ENCODE measurements at places on chromosomes 11 and 22.

GRCh38 chr22:23751441-23751996 is 607 bp upstream of the ZNF70 start:
- peaks cover 26% of the 10 kb centered on the region for H3K4me1 ChIP-seq
- no peaks in the 10 kb centered on the region for H3K36me3 ChIP-seq
- H3K27me3 ChIP-seq: no peaks in the 10 kb centered on the region
- no peak for DNase-seq
- peak overlapping the region; percentile 87 for H3K4me3 ChIP-seq

- H3K4me1 ChIP-seq: peaks cover 9% of the 10 kb centered on the region
- no peak overlapping the region for H3K4me3 ChIP-seq
- H3K27ac ChIP-seq: no peak overlapping the region
- DNase-seq: peak; percentile 20
- no peaks in the 10 kb centered on the region for H3K27me3 ChIP-seq
These were observed 187.9 kb downstream of the ETS1 start for GRCh38 chr11:128399251-128400121.

DNA sequence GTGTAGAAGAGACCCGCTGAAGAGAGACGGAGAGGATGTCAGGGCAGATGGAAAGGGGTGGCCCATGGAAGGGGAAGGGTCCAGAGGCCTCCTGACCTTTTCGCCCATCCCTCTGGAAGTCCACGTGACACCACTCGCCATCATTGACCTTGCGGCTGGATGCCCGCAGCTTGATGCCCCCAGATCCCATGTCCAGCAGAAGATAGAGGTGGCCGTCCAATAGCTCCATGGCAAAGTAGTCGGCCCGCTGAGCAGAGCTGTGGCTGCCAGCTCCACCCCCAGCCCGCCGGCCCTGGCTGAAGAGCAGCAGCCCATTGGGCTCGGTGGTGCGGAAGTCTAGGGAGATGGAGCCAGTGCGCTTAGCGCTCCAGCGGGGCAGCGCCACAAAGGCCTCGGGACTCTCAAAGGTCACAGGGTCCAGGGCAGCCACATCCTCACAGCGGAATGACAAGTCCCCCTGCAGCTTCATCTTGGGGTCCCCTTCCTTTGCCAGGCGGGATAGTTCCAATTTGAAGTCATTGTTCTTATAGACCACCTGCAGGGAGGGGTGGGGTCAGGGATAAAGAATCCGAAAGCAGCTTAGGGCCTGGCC is 55.7 kb downstream of the NRXN2 start:
- H3K27me3 ChIP-seq: no peaks in the 10 kb centered on the region
- no peak overlapping the region for H3K27ac ChIP-seq
- no peaks in the 10 kb centered on the region for H3K36me3 ChIP-seq
- no peak overlapping the region for H3K4me3 ChIP-seq

DNA sequence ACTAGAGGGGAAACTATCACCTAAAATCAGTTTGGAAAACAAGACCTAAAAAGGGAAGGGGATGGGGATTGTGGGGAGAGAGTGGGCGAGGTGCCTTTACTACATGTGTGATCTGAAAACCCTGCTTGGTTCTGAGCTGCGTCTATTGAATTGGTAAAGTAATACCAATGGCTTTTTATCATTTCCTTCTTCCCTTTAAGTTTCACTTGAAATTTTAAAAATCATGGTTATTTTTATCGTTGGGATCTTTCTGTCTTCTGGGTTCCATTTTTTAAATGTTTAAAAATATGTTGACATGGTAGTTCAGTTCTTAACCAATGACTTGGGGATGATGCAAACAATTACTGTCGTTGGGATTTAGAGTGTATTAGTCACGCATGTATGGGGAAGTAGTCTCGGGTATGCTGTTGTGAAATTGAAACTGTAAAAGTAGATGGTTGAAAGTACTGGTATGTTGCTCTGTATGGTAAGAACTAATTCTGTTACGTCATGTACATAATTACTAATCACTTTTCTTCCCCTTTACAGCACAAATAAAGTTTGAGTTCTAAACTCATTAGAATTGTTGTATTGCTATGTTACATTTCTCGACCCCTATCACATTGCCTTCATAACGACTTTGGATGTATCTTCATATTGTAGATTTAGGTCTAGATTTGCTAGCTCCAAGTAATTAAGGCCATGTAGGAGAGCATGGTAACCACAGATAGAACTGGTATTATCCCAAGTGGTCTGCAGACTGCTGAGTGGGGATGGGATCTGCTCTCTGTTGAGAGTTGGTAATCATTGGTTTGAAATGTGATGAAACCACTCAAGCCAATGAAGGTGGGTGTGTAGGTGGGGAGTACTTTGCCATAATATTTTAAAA is 3.6 kb downstream of the NEAT1 start:
- peak; percentile 98 for DNase-seq
- peak overlapping the region; percentile 86 for H3K4me3 ChIP-seq
- H3K27me3 ChIP-seq: no peaks in the 10 kb centered on the region
- peaks cover 46% of the 10 kb centered on the region for H3K4me1 ChIP-seq

- H3K36me3 ChIP-seq: no peaks in the 10 kb centered on the region
- H3K4me3 ChIP-seq: no peak overlapping the region
- peaks cover 17% of the 10 kb centered on the region for H3K4me1 ChIP-seq
- no peak overlapping the region for H3K27ac ChIP-seq
- no peak for DNase-seq
These were observed 10.8 kb upstream of the SNX32 start for GRCh38 chr11:65822776-65823528.

DNA sequence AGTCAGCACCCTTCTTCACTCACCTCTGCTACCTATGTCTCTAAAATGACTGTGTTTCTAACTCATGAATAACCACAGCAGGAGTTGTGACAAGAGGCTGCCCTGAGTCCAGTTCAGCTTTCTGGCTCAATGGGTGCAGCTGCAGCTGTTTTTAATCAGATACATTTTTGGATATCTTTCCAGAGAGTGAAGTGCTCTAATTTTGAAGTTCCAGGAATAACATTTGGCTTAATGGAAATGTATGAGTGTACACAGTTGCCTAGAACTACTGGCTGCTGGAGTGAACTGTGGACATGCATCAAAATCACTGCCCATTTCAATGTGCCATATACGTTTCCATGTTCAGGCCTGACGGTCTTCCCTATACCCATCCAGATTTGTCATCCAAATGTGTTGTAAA is 769.5 kb upstream of the ANO3 start:
- no peaks in the 10 kb centered on the region for H3K4me1 ChIP-seq
- H3K27me3 ChIP-seq: no peaks in the 10 kb centered on the region
- no peak overlapping the region for H3K4me3 ChIP-seq

- no peaks in the 10 kb centered on the region for H3K36me3 ChIP-seq
- no peaks in the 10 kb centered on the region for H3K27me3 ChIP-seq
- no peak for DNase-seq
- no peak overlapping the region for H3K4me3 ChIP-seq
- no peak overlapping the region for H3K27ac ChIP-seq
- H3K4me1 ChIP-seq: no peaks in the 10 kb centered on the region
These were observed 1140.9 kb downstream of the BRD1 start for GRCh38 chr22:48686694-48687302.

GRCh38 chr11:2800655-2801531 is 84.7 kb downstream of the CDKN1C start:
- H3K4me3 ChIP-seq: no peak overlapping the region
- H3K4me1 ChIP-seq: no peaks in the 10 kb centered on the region

GRCh38 chr11:125593114-125593820 is 615 bp downstream of the STT3A start:
- peaks cover 26% of the 10 kb centered on the region for H3K4me1 ChIP-seq
- no peaks in the 10 kb centered on the region for H3K27me3 ChIP-seq
- peak overlapping the region; percentile 75 for H3K4me3 ChIP-seq
- no peak for DNase-seq
- H3K36me3 ChIP-seq: peaks cover 27% of the 10 kb centered on the region

- H3K4me3 ChIP-seq: peak overlapping the region; percentile 92
- no peaks in the 10 kb centered on the region for H3K27me3 ChIP-seq
- peaks cover 21% of the 10 kb centered on the region for H3K4me1 ChIP-seq
These were observed 686 bp downstream of the KIF18A start for GRCh38 chr11:28107191-28107749.

DNA sequence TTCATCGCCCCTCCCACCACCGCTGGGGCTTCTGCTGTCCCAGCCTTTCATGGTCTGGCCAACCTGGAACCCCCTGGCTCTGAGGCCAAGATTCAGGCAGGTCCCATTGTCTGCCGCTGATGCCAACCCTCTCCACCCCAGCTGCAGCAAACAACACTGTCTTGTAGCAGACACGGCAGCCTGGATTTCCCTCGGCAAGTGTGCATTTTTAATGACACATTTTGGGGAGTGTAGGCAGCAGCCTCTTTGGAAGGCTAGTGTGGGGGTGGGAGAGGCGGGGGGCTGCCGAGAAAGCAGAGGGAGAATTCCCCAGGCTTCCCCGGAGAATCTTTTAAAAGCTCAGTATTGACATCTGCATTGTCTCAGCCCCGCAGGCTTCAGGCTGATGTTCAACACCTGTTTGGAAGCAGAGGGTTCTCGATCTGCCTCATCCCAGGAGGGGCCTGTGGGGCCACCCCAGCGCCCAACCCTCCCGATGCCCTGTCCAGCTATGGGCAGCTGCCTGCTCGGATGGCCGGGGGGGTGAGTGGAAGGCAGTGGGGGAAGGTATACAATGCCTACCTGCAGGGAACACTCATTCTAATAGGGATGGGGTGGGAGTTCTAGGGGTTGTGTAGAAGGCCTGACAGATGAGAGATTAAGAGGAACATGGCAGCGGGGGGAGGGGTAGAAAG is 41.5 kb downstream of the NECTIN1 start:
- no peaks in the 10 kb centered on the region for H3K36me3 ChIP-seq
- H3K4me1 ChIP-seq: peaks cover 46% of the 10 kb centered on the region
- H3K27ac ChIP-seq: no peak overlapping the region
- no peak for DNase-seq
- H3K4me3 ChIP-seq: no peak overlapping the region

DNA sequence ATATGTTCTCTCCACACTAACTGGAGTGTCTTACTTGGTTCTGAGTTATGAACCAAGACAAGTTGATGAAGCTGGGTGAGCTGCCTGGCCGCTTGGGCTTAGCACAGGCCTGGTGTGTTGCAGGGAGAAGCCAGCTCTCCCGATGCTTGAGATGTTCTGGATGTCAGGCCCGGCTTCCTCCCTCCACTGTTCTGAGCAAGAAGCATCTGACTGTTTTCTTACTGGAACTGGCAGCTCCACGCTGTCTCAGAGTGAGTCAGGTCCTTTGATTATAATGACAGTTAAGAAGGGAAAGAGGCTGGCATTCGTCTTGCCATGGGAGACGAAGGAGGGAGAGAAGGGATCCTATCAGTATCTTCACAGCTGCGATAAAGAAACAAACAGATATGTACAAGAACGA is 46.5 kb upstream of the CRTAM start:
- H3K27ac ChIP-seq: no peak overlapping the region
- peaks cover 97% of the 10 kb centered on the region for H3K36me3 ChIP-seq
- no peaks in the 10 kb centered on the region for H3K27me3 ChIP-seq
- no peaks in the 10 kb centered on the region for H3K4me1 ChIP-seq
- no peak overlapping the region for H3K4me3 ChIP-seq
- DNase-seq: no peak

DNA sequence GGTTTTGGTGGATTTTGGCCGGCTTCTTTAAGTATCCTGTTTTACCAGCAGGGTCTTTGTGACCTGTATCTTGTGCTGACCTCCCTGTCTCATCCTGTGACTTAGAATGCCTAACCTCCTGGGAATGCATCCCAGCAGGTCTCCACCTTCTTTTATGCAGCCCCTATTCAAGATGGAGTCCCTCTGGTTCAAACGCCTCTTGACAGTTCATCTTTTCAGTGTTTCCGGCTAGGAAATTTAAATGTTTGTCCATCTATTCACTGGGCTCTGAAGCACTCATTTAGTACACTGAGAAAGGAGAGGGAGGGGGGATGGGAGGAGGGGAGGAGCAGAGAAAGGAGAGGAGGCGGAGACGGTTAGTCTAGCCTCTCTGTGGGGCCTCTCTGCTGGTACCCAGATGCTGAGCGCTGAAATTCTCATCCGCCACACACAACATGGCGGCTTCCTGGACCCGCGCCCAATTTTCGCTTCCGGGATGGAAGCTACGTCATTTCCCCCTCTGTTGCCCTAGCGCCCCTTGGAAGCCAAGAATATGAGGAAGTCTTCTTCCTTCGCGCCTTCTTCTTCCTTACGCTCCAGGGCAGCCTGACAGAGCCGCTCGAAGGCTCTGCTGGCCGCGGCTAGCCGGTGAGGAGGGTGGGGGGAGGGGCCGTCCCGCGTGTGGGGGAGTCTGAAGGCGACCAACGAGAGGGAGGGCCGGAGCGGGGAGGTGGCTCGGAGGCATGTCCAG is 69.0 kb upstream of the SYT13 start:
- H3K27ac ChIP-seq: no peak overlapping the region
- peaks cover 9% of the 10 kb centered on the region for H3K4me1 ChIP-seq
- H3K27me3 ChIP-seq: peaks cover 22% of the 10 kb centered on the region
- DNase-seq: peak; percentile 80
- no peak overlapping the region for H3K4me3 ChIP-seq

DNA sequence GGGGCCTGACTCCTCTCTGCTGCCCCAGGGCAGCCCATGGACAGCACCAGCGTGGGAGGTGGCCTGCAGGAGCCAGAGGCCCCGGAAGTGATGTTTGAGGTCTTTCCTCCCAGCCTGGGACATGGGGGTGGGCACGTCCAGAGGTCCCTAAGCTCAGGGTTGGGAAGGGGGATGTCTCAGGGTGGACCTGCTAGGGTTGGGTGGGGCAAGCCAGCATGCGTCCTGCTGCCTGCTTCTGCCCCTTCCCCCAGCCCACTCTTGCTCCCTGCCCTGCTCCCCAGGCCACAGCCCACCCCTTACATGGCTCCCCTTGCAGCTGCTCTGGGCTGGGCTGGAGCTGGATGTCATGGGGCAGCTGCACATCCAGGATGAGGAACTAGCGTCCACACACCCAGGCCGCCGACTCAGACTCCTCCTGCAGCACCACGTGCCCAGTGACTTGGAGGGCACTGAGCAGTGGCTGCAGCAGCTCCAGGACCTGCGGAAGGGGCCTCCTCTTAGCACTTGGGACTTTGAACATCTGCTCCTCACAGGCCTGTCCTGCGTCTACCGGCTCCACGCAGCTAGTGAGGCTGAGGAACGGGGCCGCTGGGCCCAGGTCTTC is 1.3 kb downstream of the FAM180B start:
- H3K4me1 ChIP-seq: peaks cover 30% of the 10 kb centered on the region
- peaks cover under 1% of the 10 kb centered on the region for H3K27me3 ChIP-seq
- peak overlapping the region; percentile 68 for H3K27ac ChIP-seq
- H3K4me3 ChIP-seq: peak overlapping the region; percentile 50

DNA sequence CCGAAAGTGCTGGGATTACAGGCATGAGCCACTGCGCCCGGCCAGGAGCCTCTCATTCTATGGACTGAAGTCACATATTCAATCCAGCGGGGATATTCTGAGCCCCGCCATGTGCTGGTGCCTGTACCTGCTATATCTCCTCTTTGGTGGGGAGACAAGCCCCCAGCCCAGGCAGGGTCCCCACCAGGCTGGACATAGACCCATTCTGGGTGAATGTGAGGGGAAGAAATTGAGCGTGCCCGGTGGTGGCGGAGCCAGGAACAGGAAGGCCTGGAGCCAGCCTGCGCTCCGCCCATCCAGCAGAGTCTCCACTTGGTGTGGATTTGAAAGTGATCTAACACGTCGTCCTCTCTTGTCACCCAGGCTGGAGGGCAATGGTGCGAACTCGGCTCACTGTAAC is 38.0 kb upstream of the CSNK1E start:
- no peak overlapping the region for H3K27ac ChIP-seq
- peaks cover 31% of the 10 kb centered on the region for H3K36me3 ChIP-seq
- no peak overlapping the region for H3K4me3 ChIP-seq
- DNase-seq: no peak
- H3K27me3 ChIP-seq: no peaks in the 10 kb centered on the region

- no peak overlapping the region for H3K27ac ChIP-seq
- H3K4me3 ChIP-seq: no peak overlapping the region
- no peak for DNase-seq
- H3K27me3 ChIP-seq: no peaks in the 10 kb centered on the region
- no peaks in the 10 kb centered on the region for H3K4me1 ChIP-seq
These were observed 189.0 kb upstream of the NARS2 start for GRCh38 chr11:78763664-78764063.
